ENCODE measurements at places on chromosomes 12 and 14.

- H3K27me3 ChIP-seq = no peaks in the 10 kb centered on the region
- no peak for DNase-seq
- H3K4me1 ChIP-seq = no peaks in the 10 kb centered on the region
- no peak overlapping the region for H3K4me3 ChIP-seq
- no peak overlapping the region for H3K27ac ChIP-seq
- H3K36me3 ChIP-seq = no peaks in the 10 kb centered on the region
Observed at GRCh38 chr14:32630701-32631100, 301.6 kb downstream of the AKAP6 start.

DNA sequence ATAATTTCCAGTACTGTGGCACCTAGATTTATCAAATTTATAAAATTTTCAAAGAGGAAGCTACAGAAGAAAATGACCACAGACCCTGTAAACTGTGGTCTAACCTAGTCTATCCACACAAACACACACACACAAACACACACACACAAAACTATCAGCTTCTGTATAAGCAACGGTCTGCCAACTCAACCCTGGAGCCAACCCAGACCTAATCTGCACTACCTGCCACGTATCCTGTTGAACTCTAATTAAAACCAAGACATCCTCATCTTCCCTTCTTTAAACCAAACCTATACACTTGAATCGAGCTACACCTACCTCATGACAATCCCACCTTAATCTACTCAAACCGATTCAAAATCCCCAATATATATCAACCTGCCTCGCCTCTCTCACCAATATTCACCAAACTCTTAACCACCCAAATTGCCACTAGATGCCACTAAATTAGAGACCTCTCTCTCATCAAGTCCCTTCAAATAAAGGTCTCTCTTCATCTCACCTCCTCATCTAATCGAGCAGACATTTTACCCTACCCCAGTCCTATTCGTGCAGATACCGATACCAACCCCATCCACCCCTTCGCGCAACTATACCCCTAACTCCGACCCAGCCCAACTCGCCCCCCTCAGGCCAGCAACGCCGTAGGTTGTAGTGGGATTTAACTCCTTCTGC is 808 bp downstream of the ACIN1 start:
- no peaks in the 10 kb centered on the region for H3K27me3 ChIP-seq
- peaks cover 73% of the 10 kb centered on the region for H3K36me3 ChIP-seq
- H3K27ac ChIP-seq = no peak overlapping the region
- H3K4me1 ChIP-seq = 0 out of 2 replicates have a peak, but pooled peaks cover 4% of the 10 kb centered on the region
- H3K4me3 ChIP-seq = peak overlapping the region; percentile 82
- DNase-seq = no peak

GRCh38 chr14:45112896-45113781 is 21.1 kb downstream of the FKBP3 start:
- H3K36me3 ChIP-seq = peaks cover 82% of the 10 kb centered on the region
- no peak for DNase-seq
- no peaks in the 10 kb centered on the region for H3K4me1 ChIP-seq
- no peak overlapping the region for H3K4me3 ChIP-seq
- H3K27ac ChIP-seq = no peak overlapping the region

DNA sequence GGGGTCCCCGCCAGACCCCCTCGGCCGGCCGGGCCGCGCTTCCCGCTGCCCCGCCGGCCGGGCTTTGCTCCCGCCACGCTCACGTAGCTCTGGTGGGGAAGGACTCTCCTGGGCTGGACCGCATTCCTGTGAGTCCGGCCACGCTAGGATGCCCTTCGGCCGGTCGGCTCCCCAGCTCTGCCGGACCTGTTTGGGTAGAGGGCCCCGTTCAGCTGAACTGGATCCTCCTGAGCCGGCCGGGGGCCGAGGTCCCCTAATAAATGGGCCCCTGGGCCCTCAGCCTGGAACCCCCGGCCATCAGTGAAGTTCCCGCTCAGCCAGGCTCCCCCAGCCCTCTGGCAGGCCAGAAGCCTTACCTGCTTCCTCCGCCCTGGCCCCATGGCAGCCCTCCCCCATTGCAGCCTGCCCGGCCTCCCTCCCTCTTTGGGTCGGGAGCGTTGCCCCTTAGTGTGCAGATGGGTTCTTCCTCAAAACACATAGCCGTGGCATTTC is 593 bp downstream of the UNC119B start:
- H3K27me3 ChIP-seq = no peaks in the 10 kb centered on the region
- DNase-seq = no peak
- H3K4me1 ChIP-seq = peaks cover 13% of the 10 kb centered on the region
- H3K36me3 ChIP-seq = peaks cover 30% of the 10 kb centered on the region

DNA sequence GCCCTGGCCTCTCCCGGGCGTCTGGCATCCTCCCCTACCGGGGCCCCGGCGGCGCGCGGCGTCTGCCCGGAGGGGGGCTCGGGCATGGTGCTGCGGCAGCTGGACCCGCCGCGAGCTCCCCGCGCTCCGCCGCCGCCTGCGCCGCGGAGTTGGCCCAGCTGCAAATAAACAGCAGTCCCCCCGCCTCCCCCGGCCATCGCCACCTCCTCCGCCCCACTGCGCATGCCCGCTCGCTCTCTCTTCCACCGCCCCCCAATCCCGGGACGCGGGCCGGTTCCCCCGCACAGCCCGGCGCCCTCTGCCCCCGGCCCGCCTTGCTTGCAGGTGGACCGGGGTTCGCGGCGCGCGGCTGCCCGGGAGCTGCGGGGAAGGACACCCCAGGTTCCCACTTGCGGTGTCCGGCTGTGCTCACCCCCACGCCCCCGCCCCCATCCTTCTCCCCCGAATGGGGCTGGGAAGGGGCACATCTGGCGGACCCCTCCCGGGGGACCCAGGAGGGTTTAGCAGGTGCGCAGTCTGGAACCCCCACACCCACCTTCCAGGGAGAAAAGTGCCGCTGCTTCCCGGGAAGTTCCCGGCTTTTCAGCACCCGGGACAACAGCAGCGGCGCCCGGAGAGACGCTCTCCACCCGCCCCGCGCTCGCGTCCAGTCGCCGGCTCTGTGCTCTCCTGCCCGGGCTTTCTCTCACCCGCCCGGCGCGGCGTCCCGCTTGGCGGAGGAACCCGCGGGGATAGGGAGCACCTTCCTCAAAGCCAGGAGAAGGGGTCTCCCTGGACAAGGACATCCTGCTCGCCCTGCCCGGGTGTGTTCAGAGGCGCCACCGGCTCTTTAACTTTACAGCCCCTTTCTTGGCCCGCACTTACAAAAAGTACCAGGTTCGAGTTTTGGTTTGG is at the start of gene TMTC1:
TSS of gene TMTC1 (minus strand) at position 170 of the 894 bp plus-strand sequence. CDS start 191 bp downstream, outside the sequence.
- H3K4me1 ChIP-seq = peaks cover 14% of the 10 kb centered on the region
- H3K27ac ChIP-seq = no peak within 1 kb of the TSS
- no peaks in the 10 kb centered on the region for H3K36me3 ChIP-seq
- H3K27me3 ChIP-seq = peaks cover 61% of the 10 kb centered on the region
- H3K4me3 ChIP-seq = peak within 1 kb of the TSS; percentile 34

All from SJSA1 (cell line).